Omental fat pad (tissue), 4 donors: ENCODE measurements at places on chromosomes 3 and 15.

GRCh38 chr3:3127432-3128010 lies 781 bp downstream of the TRNT1 start:
- DNase-seq = no peak

GRCh38 chr3:129605922-129606635 lies 397 bp downstream of the PLXND1 start:
- no peak for DNase-seq

DNA sequence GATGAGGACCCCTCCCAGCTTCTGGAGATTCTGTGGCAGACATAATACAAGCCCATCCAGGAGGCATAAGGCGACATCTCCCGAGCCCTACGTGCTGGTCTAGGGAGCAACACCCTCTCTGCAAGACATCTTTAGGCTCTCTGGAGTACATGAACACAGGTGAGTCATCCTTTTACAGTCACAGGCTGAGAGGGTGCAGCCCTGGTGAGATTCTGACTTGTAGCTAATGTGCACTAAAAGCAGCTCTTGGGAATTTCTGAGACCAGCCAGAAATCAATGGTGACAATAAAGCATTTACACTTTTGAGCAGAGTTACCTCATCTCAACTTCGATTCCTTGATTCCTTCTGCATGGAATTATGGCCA lies 131.1 kb downstream of the XXYLT1 start:
- no peak for DNase-seq

DNA sequence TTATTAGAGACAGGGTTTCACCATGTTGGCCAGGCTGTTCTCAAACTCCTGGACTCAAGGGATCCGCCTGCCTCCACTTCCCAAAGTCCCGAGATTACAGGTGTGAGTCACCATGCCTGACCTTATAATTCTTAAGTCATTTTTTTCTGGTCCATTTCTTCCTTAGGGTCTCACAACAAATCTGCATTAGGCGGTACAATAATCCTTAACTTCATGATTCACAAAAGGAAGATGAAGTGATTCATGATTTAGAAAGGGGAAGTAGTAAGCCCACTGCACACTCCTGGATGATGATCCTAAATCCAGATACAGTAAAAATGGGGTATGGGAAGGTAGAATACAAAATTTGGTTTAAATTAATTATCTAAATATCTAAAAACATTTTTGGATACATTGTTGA lies 45.0 kb upstream of the TKT start:
- DNase-seq = no peak

- DNase-seq = no peak
Observed at GRCh38 chr3:184561913-184562877, 610 bp downstream of the EPHB3 start.

DNA sequence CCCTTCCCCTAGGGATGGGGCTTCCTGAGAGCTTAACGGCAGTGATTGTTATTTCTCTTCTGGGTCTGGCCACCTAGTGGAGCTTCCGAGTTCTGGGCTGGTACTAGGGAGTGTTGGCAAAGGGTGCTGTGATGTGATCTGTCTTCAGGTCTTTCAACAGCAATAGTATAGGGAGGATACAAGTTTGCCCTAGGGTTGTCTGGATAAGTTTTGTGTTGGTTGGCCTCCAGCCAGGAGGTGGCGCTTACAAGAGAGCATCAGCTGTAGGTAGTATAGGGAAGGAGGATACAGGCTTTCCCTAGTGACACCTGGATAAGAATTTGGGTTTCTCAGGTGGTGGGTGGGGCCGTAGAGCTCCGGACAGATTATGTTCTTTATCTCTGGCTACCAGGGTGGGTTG lies 19.2 kb upstream of the CPOX start:
- no peak for DNase-seq

GRCh38 chr3:66761093-66761780 lies 236.9 kb upstream of the KBTBD8 start:
- DNase-seq = no peak

DNA sequence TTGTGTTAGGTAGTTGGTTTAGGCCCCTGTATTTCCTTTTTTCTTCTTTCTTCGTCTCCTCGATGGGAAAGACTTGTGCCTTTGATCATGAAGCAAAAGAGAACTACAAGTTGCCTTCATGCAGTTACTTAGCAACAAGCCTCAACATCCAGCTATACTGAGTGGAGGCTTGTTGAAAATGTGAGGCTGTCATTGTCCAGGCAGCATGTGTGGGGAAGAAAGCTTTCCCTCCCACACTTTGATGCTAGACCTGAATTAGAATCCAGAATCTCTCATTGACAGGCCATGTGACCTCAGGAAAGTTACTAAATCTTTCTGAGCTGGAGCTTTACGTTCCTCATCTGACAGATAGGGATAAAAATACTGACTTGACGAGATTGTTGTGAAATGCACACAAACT lies 23.7 kb downstream of the IFT122 start:
- no peak for DNase-seq
